ENCODE measurements at places on chromosomes 16 and 17.

DNA sequence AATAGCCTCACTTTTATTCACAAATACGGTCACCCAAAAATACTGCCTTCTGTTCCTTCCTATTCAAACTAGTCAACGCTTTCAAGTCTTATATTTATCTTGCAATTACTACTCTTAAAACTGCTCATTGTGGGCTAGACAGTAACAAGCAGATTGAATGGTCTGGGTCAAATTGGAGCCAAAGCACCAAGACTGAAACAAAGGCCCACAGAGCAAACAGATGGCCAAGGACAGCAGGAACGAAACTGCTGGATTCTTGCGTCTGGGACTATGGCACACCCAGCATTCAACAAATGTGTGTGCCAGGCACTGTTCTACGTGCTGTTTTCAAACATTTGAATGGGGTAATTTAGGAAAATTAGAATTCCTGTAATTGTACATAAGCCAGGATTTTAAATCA lies 250.1 kb upstream of the PSMD7 start:
- DNase-seq: no peak

GRCh38 chr16:67966549-67967182 lies 1.8 kb downstream of the SLC12A4 start:
- DNase-seq: no peak

- no peak for DNase-seq
Observed at GRCh38 chr16:53948734-53949430, 244.9 kb downstream of the FTO start.

DNA sequence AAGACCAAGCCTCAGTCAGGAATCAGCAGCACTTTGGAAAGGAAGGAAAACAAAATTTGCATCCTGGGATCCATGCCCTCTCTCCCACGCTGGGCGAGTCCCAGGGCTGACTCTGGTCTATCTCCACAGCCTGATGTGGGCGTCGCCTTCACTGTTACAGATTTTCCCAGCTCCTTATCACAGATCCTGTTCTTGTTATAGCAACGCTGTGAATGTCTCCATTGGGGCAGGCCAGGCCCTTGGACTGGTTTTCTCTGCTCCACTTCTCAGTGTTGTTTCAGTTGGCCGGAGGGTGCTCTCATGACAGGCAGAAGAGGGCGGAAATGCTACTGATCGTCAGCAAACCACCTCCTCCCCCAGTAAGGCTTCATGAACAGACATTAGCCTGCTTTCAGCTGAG lies 127.9 kb upstream of the CDH11 start:
- DNase-seq: no peak

DNA sequence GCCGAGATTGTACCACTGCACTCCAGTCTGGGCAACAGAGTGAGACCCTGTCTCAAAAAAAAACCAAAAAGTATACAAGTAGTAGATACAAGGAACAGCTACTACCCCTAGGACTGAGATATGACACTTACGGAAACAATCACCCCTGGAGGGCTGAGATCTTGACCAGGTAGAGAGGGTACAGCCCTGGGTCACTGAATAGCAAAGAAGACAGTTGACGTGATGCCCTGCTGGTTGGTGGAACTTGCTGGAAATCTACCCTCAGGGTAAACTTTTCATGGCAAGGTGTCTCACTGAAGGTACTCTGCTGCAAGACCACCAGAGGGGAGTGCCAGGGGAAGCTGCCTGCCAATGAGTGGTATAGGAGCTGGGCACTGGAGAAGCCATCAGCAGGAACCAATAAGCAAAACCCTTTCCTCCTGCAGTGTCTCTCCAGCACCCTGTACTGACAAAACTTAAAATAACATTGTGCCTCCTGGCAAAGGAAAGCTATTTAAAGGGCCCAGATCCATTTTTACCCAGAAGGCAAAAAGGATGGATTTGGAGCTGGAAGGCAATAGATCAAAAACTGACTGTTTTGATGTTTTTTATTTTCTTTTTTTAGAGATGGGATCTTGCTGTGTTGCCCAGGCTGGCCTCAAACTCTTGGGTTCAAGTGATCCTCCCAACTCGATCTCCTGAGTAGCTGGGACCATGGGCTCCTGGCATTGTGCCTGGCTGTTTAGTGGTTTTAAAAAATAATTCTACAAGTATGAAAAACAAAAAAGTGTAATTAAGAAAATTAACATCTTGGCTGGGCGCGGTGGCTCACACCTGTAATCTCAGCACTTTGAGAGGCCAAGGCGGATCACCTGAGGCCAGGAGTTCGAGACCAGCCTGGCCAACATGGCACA lies 11.3 kb upstream of the PDXDC1 start:
- no peak for DNase-seq
